ENCODE measurements at places on chromosomes 5 and 9.
A peak's percentile ranks its signal among the peaks of the same experiment; 100 is the strongest.

GRCh38 chr9:38047301-38048251, 21.5 kb downstream of the SHB start:
- DNase-seq, result no peak

GRCh38 chr9:30524311-30524710, 1860.1 kb upstream of the ACO1 start:
- no peak for DNase-seq

GRCh38 chr5:168346417-168346816, 55.0 kb downstream of the WWC1 start:
- DNase-seq, result no peak

DNA sequence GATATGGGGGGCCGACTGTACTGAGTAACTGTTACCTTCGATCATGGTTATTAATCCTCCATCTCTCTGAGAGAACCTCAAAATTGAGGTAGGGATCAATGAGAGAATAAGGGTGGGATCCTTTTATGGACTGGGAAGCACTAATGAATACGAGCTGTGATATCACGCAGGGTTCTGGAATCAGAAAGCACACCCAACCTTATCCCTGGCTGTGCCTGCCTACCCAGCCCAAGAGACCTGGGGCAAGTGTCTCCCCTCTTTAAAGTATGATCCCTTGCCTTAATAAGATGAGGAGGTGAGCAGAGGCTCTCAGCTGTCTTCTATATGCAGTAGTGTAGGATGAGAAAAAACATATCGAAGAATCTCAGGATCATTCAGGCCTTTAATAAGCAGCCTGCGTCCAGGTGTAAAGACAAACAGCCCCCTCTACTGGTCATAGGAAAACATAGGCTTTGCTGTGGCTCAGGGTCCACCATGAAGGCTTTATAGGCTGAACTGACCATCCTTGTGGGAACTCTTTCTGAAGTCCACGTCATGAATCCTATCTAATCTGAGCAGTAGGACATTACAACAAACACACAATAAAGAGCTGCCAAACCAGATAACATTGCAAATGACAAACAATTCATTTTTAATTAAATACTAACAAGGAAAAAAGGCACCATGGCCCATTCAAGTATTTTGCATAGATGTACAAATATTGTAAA, 16.8 kb downstream of the NIPAL4 start:
- DNase-seq, result no peak

DNA sequence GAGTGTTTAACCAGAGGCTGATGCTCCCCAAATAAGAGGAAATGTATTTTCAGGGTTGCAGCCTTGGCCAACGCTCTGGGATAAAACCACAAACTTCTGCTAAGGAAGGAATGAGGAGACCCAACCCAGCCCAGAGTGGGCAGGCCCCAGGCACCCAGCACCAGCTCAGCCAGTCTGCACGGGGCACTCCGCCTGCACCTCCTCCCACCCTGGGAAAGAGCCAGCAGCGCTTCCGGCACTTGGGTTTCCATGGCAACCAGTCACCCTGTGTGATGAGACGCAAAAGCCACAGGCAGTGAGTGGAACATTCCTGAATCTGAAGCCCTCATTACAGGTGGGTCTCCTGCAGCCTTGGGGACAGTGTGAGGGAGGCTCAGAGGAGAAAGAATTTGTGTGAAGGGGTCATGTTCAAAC, 85.2 kb upstream of the ZBTB43 start:
- DNase-seq, result peak; percentile 64

GRCh38 chr9:27799326-27799725, 226.0 kb upstream of the C9orf72 start:
- no peak for DNase-seq

- no peak for DNase-seq
These were observed 13.6 kb upstream of the OLFM1 start for GRCh38 chr9:135073741-135074305.

GRCh38 chr9:68975365-68976043, 38.4 kb downstream of the PRKACG start:
- no peak for DNase-seq

GRCh38 chr5:134439210-134439654, 27.6 kb upstream of the CDKN2AIPNL start:
- DNase-seq, result no peak

DNA sequence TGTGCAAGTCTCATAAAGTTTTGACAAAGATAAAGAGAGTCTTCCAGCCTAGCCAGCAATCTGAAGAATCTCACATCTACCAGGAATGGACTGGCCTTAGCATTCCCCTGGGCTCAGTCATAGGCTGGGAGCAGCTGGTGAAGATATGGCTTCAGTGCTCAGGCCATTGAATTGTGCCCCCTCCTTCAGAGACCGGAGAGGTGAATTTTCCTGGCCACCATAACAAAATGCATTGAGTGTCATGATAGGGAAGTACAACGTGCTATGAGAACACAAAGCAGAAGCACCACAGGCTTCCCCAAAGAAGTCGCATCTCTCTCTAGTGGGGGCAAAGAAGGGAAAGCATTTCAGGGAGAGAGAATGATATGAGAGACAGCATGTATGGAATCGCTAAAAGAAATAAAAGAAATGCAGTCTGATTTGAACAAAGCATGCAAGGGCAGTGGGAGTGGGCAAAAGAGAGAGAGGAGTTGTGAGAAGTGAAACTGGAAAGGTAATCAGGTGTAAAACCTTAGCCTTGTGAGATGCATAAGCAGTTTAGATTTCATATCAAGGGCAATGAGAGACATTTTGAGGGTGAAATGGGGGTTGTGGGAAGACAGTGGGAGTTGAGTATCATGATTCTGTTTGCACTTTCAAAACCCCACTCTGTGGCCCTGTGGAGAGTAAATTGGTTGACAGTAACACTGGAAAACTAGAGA, 57.1 kb upstream of the NMUR2 start:
- peak; percentile 2 for DNase-seq

DNA sequence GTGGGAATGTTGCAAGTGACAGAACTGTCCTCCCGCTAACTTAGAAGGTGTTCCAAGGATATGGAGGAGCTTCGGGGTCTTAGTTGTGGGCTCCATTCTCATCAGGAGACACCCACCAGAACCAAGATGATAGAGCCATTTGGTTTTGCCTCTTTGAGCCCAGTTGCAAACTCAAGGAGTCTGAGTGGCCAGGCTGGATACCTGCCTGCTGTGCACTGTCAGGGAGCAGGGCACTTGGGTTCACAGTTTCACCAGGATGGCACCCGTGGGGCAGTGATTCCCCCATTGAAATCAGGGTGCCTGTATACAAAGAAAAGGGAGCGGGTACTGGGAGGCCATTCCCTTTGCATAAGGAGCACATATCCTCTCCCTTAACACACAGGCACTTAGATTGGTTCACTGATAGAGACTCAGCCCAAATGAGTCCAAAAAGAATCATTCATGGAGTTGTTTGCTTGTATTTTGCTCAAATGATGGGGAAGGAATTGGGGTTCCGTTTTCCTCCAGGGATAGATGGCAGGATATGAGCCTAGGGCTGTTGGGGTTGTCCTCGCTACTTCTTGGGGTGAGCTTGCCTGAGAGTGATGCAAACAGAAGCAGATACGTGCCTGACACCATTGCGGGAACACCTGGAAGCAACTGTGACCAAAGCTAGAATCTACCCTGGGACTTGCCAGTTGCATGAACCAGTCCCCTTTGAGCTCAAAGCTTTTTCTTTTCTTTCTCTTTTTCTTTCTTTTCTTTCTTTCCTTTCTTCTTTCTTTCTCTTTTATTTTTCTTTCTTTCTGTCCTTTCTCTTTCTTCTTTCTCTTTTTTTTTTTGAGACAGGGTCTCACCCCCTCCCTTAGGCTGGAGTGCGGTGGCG, 1.3 kb upstream of the PRR7 start:
- no peak for DNase-seq

GRCh38 chr5:109656829-109657228, 32.9 kb upstream of the MAN2A1 start:
- DNase-seq, result no peak

DNA sequence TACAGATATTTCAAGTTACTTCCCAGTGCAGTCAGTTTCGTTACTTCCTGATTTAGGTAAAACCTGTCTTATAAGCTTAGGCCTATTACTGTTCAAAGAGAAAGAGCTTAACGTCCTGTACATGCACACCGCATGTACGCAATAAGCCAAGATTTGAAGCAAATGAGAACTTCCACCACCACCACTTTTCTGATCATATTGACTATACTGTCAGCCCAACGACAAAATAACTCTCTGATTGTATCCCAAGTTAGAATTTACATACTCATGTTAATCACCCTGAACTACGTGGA, 5.1 kb downstream of the NFIB start:
- DNase-seq, result no peak

DNA sequence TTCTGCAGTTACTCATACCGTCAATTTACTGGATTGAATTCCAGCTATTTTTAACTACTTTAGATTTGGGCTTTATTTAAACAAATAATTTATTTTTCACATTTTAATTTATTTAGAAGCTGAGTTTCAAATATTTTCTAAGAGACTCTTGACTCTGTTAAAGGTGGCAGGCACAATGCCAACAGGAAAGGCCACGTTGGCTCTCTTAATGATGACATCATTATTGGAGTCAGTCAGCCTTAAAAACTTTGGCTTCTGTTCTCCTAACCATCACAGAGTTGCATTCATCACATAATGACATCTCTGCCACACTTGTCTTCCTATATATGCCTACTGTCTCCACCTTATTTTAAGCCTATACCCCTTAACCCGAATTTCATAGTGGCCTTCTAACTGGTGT, 172.3 kb upstream of the PLPPR1 start:
- DNase-seq, result no peak

DNA sequence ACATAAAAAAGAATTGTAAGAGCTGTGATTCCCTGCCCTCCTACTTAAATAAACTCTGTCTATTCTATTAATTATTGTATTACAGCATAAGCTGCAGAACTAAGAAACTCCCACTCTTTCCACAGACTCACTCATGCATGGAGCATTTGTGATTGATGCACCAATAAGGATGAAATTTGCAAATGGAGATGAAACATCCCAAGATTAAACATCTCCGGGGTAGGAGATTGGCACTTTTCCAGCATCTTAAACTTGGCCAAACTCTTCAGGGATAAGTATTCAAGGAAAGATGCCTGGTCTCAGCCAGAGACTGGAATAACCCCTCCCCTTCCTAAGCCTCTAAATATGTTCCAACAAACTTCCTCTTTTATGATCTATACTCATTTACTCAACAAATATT, 472.0 kb downstream of the ACTL7B start:
- no peak for DNase-seq

GRCh38 chr9:13383855-13384254, 104.4 kb upstream of the MPDZ start:
- no peak for DNase-seq

DNA sequence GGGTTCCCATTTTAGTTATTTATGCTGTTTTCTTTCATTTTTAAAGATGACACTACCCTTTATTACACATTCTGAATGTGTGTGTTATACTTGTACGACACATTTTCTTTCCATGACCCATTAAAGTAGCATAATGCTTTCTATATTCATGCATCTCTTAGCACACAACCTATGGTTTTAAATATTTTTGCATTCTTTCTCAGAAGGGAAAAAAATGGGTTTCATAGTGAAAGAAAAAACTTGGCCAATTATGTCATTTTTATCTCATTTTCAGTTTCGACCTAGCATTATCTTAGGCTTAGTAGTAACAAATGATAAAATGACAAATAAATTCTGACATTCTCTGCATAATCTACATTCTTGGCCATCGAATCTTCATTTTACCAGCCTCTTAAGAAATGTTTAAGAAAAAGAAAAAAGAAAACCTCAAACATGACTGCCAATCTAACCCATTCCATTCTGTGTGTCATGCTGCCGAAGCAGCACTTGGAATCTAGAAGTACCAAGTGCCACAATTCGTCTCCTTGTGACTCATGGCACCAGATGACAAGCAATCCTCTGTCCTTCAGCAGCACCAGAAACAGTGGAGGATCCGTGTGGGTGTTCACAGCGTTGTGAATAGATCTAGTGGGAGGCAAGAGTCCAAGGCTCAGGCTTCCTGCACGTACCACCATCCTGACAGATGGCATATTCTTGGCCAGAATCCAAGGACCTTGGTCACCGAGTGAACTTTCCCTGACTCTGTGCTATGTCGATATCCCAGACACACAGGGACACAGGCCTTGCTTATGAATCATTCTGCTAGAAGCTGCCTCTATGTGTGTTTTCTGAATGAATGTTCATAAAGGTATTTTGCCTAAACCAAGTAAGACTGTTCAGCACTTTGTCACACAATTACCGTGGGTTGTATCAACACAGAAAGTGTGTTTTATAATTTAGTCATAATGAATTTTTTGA, 502.7 kb downstream of the NR2F1-AS1 start:
- DNase-seq, result peak; percentile 28

- DNase-seq, result no peak
These were observed 1148.4 kb downstream of the EFNA5 start for GRCh38 chr5:106522296-106522695.

DNA sequence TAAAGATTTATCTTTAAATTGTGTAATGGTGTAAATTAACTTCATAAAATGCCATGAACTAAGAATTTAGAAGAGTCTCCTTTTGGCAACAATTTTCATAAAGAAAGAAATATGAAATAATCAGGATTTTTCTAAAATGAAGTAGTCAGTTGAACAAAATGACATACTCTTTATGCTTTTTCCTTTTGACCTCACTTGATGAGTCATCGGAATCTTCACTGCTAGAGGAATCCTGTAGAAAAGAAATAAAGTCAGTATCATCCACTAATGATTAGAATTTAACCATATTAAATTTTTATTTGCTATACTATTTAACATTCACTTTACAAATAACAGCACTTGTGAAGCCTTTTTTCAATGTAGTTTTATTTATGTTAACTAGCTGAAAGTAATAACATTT, 26.1 kb downstream of the CHD1 start:
- no peak for DNase-seq

- DNase-seq, result no peak
These were observed 39.3 kb upstream of the CDC42SE2 start for GRCh38 chr5:131224387-131225201.

GRCh38 chr5:81553567-81554212, 159.8 kb upstream of the ACOT12 start:
- DNase-seq, result no peak

DNA sequence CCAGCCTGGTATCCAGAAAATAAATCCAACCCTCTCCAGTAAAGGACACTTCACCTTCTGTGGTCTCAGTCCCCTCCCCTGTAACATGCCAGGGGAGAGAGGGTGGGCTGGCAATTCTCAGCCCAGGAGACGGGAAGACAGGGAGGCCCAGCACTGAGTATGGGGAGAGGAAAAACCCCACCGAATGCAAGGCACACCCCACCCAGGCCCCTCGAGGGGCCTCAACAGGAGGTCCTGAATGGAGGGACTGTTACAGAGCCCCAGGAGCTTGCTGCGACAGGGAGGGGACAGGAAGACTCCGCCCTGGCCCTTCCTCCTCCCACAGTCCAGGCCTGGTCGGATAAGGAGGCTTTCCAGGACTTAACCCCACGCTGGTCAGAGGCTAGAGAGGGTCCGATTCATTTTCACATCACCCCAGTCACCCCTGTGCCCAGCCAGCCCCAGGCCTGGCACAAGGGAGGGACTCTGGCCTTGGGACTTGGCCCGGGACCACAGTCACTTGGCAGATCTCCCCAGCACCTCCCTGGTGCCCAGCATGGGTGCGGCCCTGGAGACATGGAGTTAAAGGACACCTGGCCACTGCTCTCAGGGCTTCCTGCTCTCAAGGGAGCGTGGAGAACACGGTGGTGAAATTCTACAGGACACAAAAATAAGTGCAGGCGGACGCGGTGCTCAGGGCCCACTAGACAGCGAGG, 44.9 kb upstream of the STXBP1 start:
- DNase-seq, result no peak

Data from nucleus accumbens (tissue), 56 donors.